ENCODE measurements at places on chromosomes 5 and 9.

- DNase-seq, result no peak
Measured at GRCh38 chr9:129761901-129762369, 9.1 kb upstream of the PTGES start.

DNA sequence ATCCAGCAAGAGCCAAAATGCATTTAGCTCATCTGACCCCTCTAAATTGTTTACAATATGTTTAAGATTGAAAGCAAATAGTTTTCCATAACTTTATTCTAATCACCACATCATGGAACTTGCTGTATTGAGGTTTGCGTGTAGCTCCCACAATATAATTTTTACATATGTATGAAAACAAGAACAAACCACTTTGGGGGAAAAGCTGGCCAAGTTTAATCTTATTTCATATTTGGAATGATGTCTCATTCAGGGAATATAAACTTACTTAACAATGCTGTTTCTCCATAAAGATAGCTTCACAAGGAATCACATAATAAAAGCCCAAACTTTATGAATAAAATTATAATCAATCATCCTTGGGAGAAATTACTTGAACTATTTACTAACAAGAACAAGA lies 194.6 kb upstream of the PCSK5 start:
- DNase-seq, result no peak

GRCh38 chr9:114290561-114290986 lies 32.3 kb upstream of the ORM1 start:
- no peak for DNase-seq

DNA sequence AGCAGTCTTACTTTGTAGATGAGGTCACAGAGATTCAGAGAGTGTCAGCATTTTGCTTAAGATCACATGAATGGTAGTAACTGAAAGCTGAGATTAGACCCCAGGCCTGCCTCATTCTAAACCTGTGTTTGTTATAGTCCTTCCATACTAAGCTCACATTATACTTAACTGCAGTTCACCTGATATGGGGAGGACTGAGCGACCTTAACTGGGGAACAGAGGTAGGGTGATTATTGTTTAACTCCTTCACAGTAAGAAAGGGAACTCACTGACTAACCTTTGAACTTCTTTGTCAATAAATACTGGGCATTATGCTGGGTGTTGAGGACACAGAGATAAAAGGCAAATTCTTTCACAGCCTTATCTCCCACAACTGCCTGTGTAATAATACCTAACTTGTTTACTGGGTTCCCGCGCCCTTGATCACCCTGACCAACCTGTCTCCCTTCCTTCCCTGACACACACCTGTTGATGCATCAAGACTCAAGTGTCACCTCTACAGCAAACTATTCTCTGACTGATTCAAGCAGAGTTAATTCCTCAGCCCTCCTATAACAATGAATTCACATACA lies 27.2 kb downstream of the DEPDC1B start:
- no peak for DNase-seq

- DNase-seq, result no peak
Measured at GRCh38 chr9:72687331-72687730, 165.9 kb downstream of the TMC1 start.

DNA sequence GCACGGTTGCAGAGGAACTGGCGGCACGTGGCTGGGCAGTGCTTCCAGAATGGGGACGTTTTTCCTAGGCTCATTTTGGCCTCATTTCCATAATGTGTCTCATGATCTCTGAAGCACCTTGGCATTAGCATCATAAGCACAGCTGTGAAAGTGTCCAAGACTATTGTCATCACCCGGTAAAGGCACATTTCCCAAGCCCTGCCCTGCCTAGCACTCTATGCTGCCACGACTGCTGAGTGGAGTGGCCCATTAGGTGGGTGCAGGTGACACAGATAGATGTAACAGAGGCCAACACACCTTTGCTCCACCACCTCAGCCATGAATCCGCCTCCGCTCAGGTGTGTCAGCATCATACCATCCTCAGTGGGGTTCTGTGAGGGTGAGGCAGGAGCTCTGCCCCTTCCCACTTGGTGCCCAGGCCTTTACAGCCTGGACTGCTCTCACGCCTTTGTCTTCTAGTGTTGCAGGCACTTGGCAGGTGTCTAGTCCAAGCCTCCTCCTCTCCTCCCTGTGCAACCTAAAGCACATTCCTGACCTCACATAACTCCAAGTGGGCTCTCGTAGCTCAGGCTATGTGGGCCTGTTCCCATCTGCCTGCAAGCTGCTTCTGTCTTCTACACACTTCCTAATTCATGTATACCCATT lies 213.0 kb downstream of the FSTL4 start:
- no peak for DNase-seq

- DNase-seq, result no peak
Measured at GRCh38 chr5:87754009-87754757, 341.5 kb upstream of the CCNH start.

- DNase-seq, result no peak
Measured at GRCh38 chr9:90511711-90512110, 130.9 kb downstream of the DIRAS2 start.

- no peak for DNase-seq
Measured at GRCh38 chr5:111735583-111736270, 21.3 kb downstream of the NREP start.

Data from NCI-H2171 (cell line).